ENCODE measurements at places on chromosomes 2 and 18. TPM values are rescaled to one million over a fixed set of nuclear protein-coding genes. Genes with fewer than 3 reads are reported as not detected.

The PMAIP1 gene
- 6.2 TPM for total RNA-seq

The SCN3A gene
- total RNA-seq: 0.34 TPM

The STAT4 gene
- total RNA-seq: 0.67 TPM

The COL4A3 gene
- total RNA-seq: not detected

The SANBR gene
- total RNA-seq: 15.1 TPM

The PROM2 gene
- under 0.01 TPM for total RNA-seq

The AKAIN1 gene
- not detected for total RNA-seq

The TXNL4A gene
- total RNA-seq: 74.6 TPM

Data from melanocyte of skin (primary cell).